ENCODE measurements at places on chromosomes 11 and 22. TPM values are rescaled to one million over a fixed set of nuclear protein-coding genes. Genes with fewer than 3 reads are reported as not detected.

The OR51F2 gene
- not detected for total RNA-seq

DNA sequence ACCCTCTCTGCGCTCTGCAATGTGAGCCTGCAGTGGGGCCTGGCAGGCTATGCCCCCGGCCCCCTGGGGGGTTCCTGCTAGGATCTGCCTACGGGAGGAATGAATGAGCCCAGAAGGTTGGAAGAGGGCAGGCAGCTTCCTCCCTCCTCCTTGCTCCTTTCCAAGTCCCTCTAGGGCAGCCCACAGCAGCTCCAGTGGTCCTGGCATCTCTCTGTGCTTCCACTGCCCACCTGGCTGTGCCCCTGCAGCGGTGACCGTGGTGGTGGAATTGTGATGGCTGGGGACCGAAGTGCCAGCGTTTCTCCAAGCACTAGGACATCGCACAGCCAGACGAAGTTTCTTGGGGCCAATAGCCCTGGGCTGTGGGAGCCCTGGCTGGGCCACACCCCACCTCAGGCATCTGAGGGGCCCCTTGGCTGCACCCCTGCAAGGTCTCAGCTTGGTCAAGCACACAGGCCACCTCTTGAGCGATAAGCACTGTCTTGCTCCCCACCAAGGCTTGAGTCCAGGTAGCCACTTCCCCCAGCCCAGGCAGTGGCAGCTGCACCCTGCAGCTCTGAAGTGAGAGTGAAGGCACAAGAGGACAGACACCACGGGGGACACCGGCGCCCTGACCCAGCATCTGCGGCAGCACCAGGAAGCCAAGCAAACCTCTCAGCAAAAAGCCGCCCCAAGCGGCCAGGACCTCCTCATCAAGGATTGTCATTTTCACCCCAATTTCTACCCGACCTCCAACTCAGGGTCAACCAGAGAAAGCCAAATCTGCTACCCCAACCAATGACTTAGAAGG is 346.3 kb downstream of the CTTN start:
- DNase-seq: no peak

- no peak for DNase-seq
These were observed 24.5 kb upstream of the DGKZ start for GRCh38 chr11:46322759-46323158.

- no peak for DNase-seq
These were observed 3.4 kb downstream of the SIK2 start for GRCh38 chr11:111605681-111606080.

GRCh38 chr11:5300251-5300650 is 1.5 kb downstream of the OR51B4 start:
- no peak for DNase-seq

GRCh38 chr11:30406978-30407762 is 84.3 kb downstream of the ARL14EP start:
- DNase-seq: no peak

DNA sequence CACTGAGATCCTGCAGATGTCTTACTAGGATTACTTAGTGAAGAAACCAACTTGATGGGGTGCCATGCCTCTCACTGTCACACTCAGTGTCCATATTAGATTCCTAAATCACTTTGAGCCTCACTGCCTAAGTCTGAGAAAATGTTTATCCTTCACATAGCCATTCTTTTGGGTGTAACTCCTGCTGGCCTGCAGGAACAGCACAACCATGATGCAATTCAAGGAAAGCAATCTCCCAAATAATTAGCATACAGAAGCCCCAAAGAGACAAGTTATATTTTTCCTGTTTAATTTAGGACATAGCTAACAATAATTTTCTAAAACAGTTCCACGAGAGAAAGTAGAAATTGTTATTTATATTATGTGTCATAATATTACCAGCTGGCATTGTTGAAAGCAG is 655.5 kb downstream of the KCNA4 start:
- no peak for DNase-seq

DNA sequence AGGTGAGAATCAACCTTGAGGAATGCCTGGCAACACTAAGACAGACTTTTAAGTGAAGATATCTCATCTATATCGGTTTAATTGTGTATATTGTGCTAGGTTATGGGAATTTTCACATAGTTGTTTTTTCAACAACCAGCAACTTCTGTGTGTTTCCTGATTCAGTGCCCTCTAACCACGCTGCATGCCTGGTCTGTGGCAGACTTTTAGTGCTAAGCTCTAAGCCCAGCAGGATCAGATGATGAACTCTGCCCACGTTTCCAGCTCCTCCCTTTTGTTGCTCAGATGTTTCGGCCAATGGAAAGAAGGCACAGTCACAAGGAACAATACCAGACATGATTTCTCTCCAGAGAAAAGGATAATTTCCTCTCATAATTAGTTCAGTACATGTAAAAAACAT is 1.4 kb upstream of the VWA5A start:
- peak; percentile 45 for DNase-seq

DNA sequence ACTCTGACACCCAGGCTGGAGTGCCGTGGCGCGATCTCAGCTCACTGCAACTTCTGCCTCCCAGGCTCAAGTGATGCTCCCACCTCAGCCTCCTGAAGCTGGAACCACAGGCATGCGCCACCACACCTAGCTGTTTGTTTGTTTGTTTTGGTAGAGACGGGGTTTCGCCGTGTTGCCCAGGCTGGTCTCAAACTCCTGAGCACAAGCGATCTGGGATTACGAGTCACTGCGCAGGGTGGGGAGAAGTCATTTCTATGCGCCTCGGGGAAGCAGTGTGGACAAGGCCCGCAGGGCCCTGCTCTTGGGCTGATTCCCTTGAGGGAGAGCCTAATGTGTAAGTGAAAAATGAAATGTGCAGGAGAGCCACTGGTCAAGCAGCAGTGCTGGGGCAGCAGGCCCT is 19.6 kb upstream of the SEPTIN5 start:
- no peak for DNase-seq

The RCOR2 gene
- 2.1 TPM for total RNA-seq

DNA sequence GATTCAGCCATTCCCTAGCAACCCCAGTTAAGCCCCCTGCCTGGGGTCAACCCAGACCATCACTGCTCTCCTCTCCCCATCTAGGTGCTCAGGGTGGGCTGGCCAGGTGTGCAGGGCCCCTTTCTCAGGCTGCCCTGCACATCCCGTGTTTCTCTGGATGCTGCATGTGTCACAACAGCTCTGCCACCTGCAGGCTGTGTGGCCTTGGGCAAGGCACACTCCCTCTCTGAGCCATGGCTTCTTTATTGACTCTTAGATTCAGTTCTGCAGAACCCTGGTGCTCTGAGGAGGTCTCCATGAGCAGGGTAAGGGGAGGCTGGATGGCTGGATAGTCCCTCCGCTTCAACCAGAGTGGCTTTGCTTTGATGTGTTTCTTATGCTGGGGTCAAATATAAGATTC is 24.6 kb downstream of the RPS6KA4 start:
- DNase-seq: no peak

- no peak for DNase-seq
These were observed 1.2 kb downstream of the BET1L start for GRCh38 chr11:206002-206384.

DNA sequence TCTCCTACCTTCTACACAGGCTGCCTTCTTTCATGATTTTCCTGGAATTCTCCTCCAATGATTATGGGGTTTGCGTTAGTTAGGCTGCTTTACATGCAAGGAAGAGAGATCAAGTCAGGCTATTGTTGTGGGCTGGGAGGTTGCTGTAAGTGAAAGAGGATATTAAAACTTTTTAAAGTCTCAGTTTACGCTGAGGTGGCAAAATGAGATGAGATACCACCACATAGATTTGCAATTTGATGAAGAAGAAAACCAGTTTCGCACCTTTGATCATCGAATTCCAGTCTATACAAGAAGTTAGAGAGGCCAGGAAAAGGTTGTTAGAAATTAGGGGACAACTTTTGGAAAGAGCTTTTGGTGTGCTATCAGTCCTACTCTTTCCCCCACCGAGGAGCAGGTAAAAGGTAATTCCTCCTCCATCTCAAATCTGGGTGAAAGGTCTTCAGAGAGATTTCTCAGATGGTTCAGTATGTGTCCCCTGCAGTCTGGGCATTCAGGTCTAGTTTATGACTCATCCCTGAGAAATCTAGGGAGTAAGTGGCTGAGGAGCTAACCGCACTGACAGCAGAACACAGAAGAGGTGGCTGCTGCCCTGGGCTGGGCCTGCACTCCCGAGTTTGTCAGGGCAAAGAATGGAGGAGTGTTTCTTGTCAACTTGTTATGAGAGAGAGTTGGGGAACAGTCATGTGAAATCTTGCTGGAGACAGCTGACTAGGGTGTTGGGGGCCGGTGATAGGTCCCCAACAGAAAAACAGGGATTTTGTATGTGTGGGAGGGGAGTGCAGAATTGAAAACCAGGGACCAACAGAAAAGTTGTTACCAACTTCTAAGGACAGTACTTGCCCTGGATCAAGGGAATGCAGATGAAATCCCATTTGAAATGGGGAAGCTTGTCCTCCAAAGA is 34.7 kb downstream of the CCDC83 start:
- DNase-seq: no peak

- DNase-seq: no peak
These were observed 982.7 kb downstream of the OPCML start for GRCh38 chr11:132549561-132549960.
